ENCODE measurements at places on chromosomes 3 and 15.

- no peak for DNase-seq
These were observed 48.6 kb downstream of the IMPG2 start for GRCh38 chr3:101271728-101272127.

DNA sequence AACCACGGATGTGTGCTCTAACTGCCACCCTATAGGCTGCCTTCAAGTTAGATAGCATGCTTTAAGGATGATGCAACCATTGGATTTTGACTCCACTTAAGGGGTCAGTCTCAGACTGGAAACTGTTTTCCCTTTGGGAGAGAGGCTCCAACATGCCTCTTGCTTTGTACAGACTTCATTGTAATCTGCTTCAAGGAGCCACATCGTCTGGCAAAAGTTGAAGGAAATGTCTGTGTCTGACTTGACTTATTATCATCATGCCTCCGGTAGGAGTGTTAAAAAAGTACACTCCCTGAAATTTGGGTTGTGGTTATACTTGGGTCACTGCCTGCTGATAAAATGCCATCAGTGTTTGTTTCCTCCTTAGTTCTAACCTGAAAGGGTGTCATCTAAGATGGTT lies 245.4 kb upstream of the CDIN1 start:
- peak; percentile 88 for DNase-seq

- DNase-seq, result peak; percentile 29
These were observed 28.3 kb downstream of the IL12A start for GRCh38 chr3:160016972-160017371.

DNA sequence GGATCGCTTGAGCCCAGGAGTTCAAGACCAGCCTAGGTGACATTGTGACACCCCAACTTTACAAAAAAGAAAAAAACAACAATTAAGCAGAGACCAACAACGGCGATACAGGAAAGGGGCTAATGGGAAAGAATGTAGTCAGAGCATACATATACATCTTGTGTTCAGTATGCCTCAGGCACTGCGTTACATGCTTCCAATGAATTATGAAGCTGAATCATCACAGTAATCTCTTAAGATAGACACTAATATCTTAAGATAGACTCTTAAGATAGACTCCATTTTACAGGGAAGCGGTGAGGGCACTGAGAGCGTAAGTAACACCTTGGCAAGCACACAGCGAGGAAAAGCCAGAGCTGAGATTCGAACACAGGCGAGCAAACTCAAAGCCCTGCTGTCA lies 6.1 kb upstream of the LDHAL6B start:
- DNase-seq, result no peak

GRCh38 chr3:25510797-25511196 lies 82.7 kb downstream of the RARB start:
- no peak for DNase-seq

GRCh38 chr3:117495620-117496019 lies 786.0 kb downstream of the TUSC7 start:
- DNase-seq, result no peak

DNA sequence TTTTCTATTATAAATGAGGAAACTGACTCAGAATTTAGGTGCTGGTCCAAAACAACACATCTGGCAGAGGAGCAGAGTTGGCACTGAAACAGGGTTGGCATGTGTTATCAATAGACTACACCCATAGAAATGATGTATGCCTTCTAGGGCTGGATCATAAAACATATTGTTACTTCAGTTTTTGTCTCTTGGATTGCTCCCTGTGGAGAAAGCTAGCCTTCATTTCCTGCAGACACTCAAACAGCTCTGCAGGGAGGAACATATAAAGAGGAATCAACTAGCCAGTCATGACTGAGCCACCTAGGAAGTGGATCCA lies 507 bp upstream of the MRPL3 start:
- no peak for DNase-seq

- no peak for DNase-seq
These were observed 28.4 kb upstream of the LDHAL6B start for GRCh38 chr15:59178151-59178695.

DNA sequence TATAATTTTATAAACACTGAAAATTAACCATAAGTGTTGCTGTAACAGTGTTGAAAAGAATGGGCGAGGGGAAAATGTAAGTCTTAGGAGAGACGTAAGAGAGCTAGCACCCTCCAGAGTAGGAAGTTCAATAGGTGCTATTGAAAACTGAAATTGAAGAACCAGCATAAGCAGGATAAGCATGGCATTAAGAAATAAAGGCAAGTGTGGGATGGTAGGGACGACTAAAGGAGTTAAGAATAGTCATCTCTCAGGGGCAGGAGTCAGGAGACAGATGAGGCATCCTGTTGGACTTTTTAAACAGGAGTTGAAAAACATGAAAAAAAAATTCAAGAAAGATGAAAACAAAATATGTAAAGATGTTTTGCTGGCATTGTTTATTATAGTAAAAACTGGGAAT lies 43.5 kb downstream of the ABHD2 start:
- no peak for DNase-seq

DNA sequence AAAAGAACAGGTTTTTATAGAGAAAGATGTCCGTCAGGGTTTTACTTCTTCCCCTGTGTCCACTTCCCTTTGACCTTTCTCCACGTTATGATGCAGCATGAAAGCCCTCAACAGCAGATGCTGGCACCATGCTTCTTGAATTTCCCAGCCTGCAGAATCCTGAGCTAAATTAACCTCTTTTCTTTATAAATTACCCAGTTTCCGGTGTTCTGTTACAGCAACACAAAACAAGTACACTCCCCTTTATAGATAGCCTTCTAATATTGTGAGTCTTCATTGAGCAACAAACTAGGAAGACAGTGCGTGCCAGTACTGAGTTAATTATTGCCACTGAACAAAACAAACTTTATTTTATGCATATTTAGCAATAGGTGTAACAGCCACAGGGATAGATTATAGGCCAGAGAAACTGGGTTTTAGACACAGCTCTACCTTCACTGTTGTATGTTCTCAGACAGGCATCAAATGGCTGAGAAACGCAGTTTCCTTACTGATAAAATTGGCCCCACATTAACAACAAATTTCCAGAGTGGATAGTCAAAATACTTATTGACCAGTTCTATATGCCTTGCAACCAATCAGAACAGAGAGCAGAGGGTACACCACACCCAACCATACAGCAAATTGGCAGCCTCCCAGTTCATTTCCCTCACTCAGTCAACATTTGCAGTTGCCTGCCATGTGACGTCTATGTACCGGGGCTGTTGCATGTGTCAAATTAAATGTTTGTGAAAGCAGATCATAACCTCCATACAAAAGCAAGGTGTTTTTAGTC lies 14.4 kb upstream of the TBL1XR1 start:
- DNase-seq, result no peak

DNA sequence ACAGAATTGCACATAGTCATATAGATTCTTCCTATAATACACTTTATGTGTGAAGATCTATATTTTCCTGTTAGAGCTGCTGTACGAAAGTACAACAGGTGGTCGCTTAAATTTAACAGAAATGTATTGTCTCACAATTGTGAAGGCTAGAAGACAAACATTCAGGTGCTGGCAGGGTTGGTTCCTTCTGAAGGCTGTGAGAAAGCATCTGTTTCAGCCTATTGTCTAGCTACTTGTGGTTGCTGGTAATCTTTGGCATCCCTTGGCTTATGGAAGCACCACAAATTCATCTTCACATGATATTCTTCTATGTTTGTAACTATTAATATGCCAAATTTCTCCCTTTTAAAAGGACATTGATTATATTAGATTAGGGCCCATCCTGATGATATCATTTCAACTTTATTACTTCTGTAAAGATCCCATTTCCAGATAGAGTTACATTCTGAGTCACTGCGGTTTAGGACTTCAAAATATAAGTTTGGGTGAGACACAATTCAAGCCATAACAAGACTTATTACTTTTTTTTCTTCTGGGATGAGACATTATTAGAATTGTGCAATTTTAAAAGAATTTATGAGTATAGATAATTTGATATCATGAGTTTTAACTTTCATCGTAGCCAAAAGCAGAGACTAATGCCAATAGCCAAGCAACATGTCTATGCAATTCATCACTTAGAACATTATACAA lies 248.1 kb upstream of the BCHE start:
- no peak for DNase-seq

DNA sequence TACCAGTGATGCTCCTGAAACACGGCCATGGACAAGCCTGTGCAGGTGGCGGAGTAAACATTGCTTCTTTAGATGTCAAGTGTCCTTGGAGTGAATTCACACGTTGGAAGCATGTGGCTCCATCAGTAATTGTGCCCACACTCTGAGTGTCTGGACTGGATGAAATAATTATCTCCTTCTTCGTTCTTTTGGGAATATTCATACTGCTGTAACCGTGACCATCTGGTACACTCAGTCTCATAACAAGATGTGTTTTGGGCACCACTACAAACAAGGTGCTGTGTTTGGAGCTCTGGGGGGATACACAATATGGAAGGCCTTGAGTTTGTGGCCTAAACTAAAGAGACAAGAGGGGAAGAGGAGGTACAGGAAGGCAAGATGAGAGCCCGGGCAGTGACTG lies 165.6 kb downstream of the APBA2 start:
- no peak for DNase-seq

- DNase-seq, result no peak
These were observed 26.0 kb downstream of the SYNM start for GRCh38 chr15:99130765-99131440.

- DNase-seq, result no peak
These were observed 333.0 kb downstream of the EPHA3 start for GRCh38 chr3:89440386-89440785.

DNA sequence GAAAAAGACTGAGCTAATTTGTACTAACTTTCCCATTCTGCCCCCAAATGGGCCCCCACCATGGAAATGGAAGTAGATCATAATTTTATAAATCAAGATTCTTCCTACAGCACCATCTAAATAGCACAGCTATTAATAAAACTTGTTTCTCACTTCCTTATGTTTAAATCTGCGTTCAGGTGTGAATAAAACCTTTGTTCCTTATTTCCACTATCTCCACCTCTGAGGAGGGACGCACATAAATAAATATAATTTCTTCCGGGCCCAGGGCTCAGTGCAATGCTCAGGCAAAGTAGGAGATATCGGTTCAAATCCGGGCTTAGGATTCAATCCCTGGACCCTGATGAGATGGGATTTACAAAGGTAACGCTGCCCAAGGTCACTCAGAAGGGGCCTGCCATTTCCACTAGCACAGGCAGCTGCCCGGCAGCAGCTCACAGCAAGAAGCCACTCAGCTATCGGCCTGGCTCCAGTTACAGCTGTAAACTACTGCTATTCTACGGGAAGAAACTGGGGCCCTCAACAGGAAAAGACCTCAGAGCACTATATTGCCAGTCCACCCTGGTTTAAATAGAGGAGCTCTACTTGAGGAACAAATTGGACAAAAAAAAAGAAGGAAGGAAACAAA lies 52.5 kb downstream of the FOXP1 start:
- peak; percentile 80 for DNase-seq

GRCh38 chr3:5197470-5198312 lies 10.2 kb downstream of the EDEM1 start:
- DNase-seq, result peak; percentile 86

DNA sequence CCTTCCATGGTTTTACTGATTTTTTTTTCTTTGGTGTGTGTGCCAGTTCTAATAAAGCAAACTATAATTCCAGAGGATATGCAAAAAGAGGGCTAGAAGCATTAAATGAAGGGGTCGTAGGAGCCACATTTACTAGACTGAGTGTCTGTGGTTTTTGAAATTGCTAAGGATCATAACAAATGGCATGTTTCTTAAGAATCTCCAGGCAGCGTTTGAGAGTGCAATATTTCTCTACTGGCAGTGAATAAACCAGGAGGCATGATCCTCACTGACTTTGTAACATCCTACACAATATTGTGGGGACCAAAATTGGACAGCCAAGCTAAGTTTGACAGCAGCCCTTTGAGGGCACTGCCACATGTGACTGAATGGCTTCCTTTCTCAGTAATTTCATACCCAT lies 115.9 kb upstream of the CCNL1 start:
- no peak for DNase-seq

GRCh38 chr3:141313093-141313683 lies 55.1 kb upstream of the ZBTB38 start:
- DNase-seq, result no peak

GRCh38 chr15:96171853-96172296 lies 158.6 kb upstream of the NR2F2 start:
- peak; percentile 20 for DNase-seq

DNA sequence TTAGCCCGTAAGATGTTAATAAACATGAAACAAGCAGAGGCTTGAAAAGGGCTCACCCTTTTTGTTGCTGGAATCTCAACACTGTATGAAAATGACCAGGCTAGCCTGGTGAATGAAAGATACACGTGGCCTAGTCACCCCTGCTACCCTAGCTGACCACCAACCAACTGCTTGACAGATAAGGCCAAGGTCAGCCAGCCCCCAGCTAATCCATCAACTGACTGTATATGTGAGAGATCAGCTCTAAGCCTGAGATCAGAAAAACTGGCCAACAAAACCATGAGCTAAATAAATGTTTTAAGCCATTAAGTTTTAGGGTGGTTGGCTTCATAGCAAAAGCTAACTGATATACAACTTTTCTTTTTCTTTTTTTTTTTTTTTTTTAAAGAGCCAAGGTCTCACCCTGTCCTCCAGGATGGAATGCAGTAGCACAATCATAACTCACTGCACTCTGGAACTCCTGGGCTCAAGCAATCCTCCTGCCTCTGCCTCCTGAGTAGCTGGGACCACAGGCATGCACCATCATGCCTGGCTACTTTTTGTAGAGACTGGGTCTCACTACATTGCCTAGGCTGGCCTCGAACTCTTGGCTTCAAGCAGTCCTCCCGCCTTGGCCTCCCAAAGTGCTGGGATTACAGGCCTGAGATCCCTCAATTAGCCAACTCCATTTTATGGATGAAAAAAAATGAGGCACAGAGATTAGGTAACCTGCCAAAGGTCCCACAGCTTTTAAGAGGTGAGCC lies 34.6 kb downstream of the SH3BP5 start:
- DNase-seq, result peak; percentile 35
